A549 treated with Hydrocortisone at 1 μM for 4 hours (cell line): ENCODE measurements at places on chromosomes 4 and X. TPM values are rescaled to one million over a fixed set of nuclear protein-coding genes. Genes with fewer than 3 reads are reported as not detected.

The CENPU gene
- total RNA-seq: 21.0 to 25.0 TPM (median 23.4 TPM) in 5 replicates

The RHOXF1 gene
- total RNA-seq: not detected in 5 replicates

The ETDB gene
- not detected in 5 replicates for total RNA-seq

The MTNR1A gene
- 0.33 to 0.60 TPM (median 0.43 TPM) in 5 replicates for total RNA-seq

The MAGEC3 gene
- total RNA-seq: not detected in 5 replicates

The HSD17B11 gene
- 46.8 to 60.9 TPM (median 53.0 TPM) in 5 replicates for total RNA-seq

The ADH1A gene
- not detected in 5 replicates for total RNA-seq

The HDX gene
- total RNA-seq: 1.6 to 3.5 TPM (median 2.2 TPM) in 5 replicates

The TMPRSS11F gene
- not detected in 5 replicates for total RNA-seq

The TMEM154 gene
- total RNA-seq: 0.02 to 0.29 TPM (median 0.14 TPM) in 5 replicates

The GAGE12H gene
- not detected in 5 replicates for total RNA-seq

The EFNB1 gene
- total RNA-seq: 8.7 to 10.9 TPM (median 9.5 TPM) in 5 replicates
